Lower leg skin (tissue), 4 donors: ENCODE measurements at places on chromosomes 11 and 22.

DNA sequence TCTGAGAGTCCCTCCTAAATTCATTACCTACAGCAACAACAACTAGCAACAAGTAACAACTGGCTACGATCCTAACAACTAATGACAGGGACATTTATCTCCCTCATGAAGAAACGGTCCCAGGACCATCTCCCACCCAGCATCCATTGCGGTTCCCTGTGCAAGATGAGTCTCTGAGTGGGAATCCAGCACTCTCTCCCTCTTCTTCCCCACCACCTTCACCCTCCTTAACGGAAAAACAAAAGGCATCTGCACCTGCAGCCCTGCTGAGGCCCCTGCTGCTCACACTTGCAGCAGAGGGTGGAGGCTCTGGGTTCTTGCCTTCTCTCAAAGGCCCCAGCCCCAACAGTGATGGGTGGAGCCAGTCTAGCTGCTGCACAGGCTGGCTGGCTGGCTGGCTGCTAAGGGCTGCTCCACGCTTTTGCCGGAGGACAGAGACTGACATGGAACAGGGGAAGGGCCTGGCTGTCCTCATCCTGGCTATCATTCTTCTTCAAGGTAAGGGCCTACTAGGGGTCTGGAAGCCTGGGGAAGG, at the start of gene CD3G:
Gene CD3G, plus strand, starts transcription at position 364 of the 535 bp plus-strand sequence. Its CDS starts 80 bp downstream, at position 444.
- DNase-seq: no peak

DNA sequence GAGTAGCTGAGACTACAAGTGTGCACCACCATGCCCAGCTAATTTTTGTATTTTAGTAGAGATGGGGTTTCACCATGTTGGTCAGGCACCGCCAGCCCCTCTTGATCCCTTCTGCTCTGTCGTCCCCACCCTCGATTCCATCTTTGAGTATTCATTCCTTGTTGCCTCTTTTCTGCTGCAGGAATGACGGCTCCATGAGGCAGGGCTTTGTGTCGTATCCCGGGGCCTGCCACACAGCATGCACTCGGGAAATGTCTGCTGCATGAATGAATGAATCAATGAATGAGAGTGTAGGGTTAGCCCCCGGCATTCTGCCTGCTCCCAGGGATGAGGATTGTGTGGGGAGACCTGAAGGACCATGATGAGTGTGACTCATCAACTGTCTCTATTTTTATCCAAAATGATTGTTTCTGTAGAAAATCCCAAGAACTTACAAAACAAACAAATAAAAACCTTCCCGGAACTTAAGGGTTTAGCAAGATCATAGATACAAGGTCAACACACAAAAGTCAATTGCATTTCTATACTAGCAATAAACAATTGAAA, 54.6 kb upstream of the SLC22A12 start:
- DNase-seq: no peak

DNA sequence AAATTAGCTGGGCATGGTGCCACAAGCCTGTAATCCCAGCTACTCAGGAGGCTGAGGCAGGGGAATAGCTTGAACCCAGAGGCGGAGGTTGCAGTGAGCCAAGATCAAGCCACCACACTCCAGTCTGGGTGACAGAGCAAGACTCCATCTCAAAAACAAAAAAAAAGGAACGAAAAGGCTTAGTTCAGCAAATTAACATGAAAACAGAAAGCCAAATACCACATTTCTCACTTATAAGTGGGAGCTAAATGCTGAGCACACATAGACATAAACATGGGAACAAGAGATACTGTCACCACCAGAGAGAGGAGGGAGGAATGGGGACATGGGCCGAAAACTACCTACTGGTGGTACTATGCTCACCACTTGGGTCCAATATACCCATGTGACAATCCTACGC, 38.6 kb downstream of the SCGB1A1 start:
- DNase-seq: no peak

GRCh38 chr11:122633219-122633829, 22.2 kb upstream of the UBASH3B start:
- no peak for DNase-seq

GRCh38 chr11:4560467-4560866, 15.5 kb downstream of the OR52M1 start:
- DNase-seq: no peak

- no peak for DNase-seq
Observed at GRCh38 chr11:10453261-10453660, 1.8 kb upstream of the AMPD3 start.

DNA sequence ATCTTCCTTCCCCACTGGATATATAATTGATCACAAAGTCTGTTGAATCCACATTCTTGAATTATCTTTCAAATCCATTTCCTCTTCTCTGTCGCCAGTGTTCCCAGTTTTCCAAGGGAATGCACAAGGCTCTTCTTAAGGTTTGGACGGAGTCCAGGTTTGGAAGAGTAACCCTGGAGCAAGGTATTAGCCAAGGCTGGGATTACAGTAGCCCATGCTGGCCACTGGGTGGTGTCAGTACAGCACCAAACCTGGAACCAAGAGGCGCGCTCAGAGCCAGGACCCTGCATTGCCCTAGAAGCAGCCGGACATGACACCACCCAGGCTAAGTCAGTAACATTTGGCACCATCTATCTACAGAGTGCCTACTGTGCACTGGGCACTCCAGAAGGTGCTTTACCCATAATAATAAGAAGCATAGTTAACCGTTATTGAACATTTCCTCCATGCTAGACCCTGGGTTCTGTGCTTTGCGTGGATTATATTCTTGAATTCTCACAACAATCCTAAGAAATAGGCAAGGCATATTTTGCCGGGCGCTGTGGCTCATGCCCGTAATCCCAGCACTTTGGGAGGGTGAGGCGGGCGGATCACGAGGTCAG, 48.0 kb upstream of the CLPB start:
- peak; percentile 43 for DNase-seq

- no peak for DNase-seq
Observed at GRCh38 chr11:116503216-116504160, 269.3 kb downstream of the BUD13 start.

GRCh38 chr11:118295199-118295598, 9.3 kb upstream of the CD3E start:
- DNase-seq: no peak

- peak; percentile 49 for DNase-seq
Observed at GRCh38 chr11:123184531-123184930, 10.5 kb downstream of the CLMP start.

DNA sequence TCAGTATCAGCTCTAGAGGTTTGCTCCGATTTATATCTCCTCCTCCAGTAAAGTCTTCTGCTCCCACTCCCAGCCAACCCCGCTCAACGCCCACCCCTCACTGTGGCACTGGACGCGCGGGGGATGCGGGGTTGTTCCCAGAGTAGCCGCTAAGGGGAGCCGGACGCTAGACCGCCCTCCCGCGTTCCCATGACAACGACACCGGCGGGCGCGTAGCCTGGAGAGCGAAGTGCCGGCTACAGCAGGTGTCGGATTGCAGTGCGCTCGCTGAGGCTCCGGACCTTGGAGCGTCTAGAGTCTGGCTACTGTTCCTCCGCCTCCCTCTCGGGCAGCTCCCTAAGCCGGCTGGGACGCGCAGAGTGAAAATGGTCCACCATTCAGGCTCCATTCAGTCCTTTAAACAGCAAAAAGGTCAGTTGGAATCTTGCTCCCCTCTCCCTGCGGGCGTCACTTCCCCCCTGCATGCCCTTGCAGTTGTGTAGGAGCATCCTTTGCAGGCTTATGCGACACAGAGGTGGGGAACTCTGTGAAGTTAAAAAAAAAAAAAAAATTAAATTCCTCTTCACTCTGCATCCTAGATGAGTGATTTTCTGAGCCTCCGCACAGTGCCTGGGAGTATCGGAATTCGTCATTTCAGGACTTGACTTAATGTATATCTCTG, at the start of gene ANO3:
Gene ANO3, plus strand, starts transcription at position 220 of the 661 bp plus-strand sequence. Its CDS starts 146 bp downstream, at position 366.
- no peak for DNase-seq

DNA sequence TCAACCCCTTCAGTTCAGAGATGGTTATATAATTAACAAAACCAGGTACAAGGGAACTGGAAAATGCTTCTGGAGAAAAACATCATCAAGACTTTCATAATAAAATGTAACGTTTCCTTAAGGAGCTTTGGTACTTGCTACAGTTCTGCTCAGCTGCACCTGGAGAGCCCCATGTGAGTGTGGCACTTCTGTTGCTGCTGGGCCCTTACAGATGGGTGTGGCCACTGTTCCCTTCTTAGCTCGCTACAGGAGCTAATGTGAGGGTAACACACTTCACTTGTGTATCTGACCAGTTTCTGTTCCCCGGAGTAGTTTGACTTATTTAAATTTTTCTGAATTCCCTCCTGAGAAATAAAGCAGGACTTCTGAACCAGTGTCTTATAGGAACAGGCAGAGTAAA, 4.0 kb downstream of the POU2AF3 start:
- no peak for DNase-seq

DNA sequence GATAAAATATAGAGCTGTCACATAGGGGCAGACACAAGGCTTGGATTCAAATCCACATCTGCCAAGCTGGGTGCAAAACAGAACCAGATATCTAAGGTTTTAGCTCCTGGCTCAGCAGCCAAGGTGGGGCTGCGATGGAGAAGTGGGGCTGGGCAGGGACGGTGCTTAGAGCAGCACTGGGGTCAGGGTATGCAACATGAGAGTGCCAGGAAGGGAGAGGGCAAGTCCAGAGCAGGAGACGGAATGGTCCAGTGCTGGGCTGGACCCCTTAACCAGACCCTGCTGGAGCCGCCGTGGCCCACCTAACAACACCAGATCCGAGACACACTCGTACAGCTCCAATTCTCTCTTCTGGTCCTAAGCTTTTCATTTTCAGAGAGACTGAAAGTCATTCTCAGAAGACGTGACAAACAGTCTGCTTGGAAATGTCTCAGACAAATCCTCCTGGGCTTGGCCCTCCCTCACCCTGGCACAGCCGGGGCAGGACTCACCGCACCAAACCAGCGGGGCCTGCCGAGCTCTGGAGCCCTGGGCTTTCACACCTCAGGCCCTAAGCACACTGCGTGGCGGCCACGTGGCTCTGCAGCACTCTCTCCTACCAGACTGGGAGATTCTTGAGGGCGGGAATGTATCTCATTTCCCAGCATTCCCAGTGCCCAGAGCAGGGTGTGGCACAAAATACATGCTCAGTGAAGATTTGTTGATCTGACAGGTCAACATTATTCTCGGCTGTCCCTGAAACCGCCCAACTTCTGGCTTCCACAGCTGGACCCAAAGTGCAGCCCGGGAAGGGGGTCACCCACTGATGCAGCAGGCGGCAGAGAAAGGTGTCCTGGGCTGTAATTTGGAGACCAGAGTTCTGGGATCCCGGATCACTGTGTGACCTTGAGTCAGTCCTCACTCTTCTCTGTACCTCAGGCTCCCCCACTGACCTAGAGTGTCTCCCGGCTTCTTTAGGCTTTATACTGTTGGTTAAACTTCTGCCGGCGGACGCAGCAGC, 11.6 kb downstream of the LRRC32 start:
- peak; percentile 77 for DNase-seq

DNA sequence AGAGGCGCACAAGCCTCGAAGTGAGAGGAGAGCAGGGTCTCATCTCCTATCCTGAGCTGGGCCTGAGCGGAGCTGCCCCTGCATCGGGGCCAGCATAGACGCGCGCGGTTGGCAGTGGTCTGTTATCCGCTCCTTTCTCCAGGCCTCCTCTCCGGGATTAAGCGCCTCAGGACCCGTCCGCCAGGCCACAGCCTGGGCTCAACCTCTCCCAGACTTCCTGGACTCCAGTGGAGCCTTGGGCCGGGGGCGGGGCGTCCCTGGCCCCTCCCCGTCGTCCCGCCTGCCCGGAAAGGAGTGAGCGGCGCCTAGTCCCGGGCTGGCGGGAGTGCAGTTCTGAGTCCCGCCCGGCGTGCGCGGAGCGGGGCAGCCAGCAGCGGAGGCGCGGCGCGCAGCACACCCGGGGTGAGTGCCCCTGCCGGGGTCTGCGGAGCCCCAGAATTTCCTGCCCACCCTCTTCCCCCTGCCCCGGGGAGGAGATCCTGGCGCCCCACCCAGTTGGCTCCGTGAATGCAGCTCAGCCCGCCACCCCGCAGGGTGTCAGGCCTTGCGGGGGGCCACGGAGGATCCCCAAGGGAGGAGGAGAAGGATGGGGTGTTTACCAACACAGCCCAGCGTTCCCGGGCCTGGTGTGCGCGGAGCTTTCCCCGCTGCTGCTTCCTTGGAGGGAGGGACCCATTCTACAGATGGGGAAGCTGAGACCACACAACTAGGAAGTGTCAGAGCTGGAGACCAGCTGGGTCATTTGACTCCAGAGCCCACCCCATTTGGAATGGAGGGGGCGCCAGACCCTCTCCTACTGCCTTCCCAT, at the start of gene TCIRG1:
Gene TCIRG1, plus strand, starts transcription at position 308 of the 808 bp plus-strand sequence. CDS start 2,247 bp downstream, outside the sequence.
- DNase-seq: peak; percentile 84

- peak; percentile 65 for DNase-seq
Observed at GRCh38 chr11:2101171-2101675, 38.0 kb downstream of the IGF2 start.

DNA sequence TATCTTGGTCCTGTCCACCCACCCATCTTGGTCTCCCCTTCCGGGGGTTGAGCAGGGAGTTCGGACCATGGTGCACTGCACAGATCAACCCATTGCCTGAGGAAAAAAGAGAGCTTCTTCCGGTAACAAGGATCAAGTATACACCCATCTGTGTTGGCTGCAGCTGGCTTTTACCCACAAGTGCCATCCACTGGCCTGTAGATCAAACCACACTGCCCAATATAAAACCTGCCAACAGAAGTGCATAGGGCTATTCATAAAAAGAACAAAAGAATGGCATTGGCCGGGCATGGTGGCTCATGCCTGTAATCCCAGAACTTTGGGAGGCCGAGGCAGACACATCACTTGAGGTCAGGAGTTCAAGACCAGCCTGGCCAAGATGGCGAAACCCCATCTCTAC, 94.5 kb downstream of the ZC3H12C start:
- no peak for DNase-seq

- DNase-seq: no peak
Observed at GRCh38 chr11:101552888-101553287, 30.9 kb downstream of the TRPC6 start.

DNA sequence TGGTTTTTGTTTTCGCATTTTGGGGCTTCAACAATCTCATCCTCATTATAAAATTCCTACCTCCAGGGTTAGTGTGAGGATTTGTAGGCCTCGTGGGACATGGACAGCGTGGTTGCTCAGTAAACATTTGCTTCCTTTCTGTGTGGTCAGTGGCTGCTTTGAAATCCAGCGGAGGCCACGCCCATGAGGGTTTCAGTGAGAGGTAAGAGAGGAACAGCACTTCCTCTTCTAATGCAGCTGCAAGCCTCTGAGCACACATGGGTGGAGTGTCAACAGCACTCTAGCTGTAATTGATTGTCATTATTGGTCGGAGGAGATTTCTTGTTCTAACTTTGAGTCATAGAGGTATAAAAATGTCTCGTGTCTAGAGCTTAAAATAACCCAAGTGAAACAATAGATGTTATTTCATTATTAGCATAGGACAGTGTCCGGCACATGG, 6.0 kb upstream of the ARHGAP42 start:
- peak; percentile 93 for DNase-seq
